NCI-H1417 (cell line): ENCODE measurements at places on chromosomes 4 and X.

DNA sequence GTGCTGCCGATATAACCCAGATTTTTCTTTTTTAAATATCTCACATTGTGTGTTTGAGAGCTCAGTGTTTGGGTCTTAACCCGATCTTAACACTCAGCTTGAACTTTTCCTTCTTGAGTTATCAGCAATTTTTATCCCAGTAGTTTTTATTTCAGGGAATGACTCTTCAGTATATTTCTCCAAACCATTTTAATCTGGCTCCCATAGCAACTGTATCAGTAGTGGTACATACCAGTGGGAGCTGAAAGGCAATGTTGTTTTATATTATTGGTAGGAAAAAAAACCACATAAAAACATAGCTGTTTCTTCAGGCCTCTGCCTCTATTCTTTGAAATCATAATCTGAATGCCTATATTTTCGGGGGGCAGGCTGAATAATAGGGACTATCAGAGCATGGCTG, 111.1 kb downstream of the SLC4A4 start:
- no peak for DNase-seq

GRCh38 chr4:26779224-26779623, 81.4 kb upstream of the STIM2 start:
- DNase-seq, result no peak

- DNase-seq, result no peak
These were observed 43.7 kb upstream of the FRMD7 start for GRCh38 chrX:132171478-132171877.

DNA sequence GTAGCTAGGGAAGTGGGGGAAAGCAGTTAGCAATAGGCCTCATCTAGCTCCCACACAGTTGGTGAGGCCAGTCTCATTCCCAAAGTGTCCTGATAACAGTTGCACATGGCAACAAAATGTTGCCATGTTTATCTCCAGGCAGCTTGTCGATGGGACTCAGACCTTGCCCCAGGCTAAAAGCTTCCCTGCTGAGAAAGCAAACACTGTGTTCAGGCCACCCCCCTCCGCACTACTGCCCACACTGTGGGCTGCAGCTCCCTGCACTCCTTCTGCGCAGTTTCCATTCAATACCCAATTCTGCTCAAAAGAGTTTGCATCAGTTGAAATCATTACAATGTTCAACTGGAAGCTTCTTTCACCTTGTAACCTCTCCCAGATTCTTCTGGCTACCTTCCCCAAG, 287.8 kb upstream of the GK2 start:
- peak; percentile 44 for DNase-seq

DNA sequence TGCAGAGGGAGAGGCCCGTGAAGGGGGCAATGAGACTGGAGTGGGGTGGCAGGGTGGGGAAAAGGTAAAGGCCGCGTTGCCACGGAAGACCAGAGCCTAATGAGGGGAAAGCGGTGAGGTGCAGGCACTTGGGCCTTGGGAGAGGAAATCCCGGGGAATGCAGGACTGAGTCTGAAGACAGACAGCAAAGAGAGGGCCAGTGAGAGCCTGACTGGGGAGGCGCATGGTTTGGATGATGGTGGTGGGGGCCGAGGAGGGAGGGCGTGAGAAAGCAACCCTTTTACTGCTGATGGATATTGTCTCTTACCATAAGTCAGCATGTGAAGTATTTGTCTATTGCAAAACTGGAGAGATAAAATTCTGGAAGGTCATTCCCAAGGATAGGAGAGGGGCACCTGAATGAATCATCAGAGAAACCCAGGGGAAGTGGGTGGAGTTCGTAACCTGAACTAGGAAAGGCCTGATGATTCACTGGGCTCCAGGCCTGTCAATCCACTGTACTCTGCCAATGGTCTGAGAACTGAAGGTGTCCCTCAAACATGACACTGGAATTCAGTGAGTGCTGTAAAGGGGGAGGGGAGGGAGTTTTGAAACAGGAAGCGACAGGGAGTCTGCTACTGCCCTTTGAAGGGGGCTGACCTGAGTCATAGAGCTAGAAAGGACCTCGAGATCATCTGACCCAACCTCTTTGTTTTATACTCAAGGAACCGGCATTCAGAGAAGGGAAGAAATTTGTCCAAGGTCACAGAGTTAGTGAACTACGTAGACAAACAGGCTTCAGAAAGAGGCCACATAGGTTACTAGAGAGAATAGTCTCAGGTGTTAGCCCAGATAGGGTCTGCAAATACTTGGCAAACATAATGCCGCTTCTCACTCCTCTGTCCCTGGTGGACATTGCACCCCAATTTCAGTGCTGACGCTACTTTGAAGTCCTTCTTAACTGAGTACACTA, 52.2 kb downstream of the NALF2 start:
- no peak for DNase-seq

GRCh38 chr4:185311113-185311888, 84.4 kb downstream of the LRP2BP start:
- DNase-seq, result no peak
